ENCODE measurements at places on chromosomes 4 and X.

- DNase-seq, result no peak
These were observed 3.9 kb upstream of the CDK16 start for GRCh38 chrX:47214435-47215077.

- DNase-seq, result no peak
These were observed 111.2 kb upstream of the ZNF827 start for GRCh38 chr4:146049802-146050201.

GRCh38 chrX:148298737-148299136 is 201.7 kb upstream of the AFF2 start:
- DNase-seq, result no peak

GRCh38 chr4:136644279-136644678 is 888.0 kb downstream of the PCDH18 start:
- DNase-seq, result no peak

- DNase-seq, result no peak
These were observed 11.0 kb upstream of the USP46 start for GRCh38 chr4:52670121-52670520.

GRCh38 chr4:42816880-42817400 is 75.6 kb upstream of the GRXCR1 start:
- DNase-seq, result no peak

DNA sequence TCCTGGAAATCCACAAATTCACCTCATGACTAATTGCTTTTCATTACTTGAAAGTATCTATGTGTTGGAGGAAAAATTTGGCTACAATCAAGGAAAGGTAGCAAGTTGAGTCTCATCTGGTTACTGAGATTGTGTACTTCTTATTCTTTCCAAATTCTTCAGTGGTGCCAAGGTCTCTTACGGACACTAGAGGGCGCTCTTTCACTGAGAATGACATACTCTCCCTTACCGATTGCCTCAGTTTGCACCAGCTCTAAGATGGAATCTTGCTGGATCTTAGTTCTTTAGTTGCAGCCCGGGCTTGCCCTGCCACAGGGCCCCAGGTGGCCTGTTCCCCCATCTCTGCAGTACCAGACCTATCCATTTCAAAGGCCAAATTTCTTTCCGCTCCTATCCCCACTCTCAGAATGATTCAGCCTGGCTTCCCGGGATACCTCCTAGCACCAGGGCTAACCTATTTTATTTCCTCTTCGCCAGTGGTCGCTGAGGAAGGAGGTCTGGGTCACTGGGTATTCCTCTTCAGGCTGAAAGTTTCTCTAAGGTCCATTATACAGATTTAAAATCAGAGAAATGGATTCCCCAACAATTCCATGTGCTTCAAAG is 24.6 kb upstream of the GPR50 start:
- peak; percentile 11 for DNase-seq

- no peak for DNase-seq
These were observed 9.3 kb downstream of the PJA1 start for GRCh38 chrX:69155786-69156520.

DNA sequence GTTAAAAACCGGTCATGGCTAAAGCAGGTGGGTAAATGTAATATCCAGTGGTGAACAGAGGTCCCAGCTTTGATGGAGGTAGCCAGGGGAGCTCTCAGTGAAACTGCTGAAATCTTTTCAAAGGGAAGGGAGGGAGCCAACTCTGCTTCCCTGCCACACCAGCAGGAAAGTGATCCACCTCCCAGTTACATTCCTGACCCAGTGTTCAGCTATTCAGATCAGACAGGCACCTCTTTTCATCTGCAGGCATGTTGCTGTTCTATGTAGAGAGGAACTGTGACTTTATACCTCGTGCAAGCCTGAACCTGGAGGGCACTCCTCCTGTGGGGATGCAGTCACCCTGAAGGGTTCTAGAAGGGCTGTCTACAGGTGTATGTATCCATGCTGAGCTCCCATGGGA is 37.6 kb downstream of the DCLK2 start:
- no peak for DNase-seq

- no peak for DNase-seq
These were observed 160.3 kb downstream of the OR13H1 start for GRCh38 chrX:131704136-131704695.

DNA sequence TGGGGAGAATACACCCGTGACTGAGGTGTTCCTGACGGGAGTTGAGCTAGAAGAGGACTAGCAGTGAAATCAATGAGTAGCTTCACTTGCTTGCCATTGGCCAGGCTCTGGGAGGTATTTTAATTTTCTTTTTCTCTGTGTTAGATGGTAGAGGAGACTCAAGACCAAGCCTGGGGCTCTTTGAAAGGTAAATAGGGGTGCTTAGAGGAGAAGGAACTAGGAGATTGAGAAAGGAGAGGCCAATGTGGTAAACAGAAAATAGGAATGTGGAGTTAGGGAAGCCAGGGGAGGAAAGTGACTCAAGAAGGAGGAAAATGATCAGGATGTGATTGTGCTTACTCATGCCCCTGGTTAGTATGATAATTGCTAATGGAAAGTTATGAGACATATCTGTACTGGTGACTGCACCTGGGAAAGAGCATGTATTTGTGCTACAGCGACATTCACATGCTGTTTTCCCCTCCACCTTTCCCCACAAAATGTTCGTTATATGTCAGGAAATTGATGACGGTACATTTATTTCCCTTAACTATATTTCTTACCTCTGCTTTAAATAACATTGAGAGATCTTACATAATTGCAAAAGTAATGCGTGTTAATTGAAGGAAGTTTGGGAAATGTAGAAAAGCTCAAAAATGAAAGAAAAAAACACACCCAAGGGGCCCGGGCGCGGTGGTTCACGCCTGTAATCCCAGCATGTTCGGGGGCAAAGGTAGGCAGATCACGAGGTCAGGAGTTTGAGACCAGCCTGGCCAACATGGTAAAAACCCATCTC is 16.9 kb upstream of the LRBA start:
- no peak for DNase-seq

DNA sequence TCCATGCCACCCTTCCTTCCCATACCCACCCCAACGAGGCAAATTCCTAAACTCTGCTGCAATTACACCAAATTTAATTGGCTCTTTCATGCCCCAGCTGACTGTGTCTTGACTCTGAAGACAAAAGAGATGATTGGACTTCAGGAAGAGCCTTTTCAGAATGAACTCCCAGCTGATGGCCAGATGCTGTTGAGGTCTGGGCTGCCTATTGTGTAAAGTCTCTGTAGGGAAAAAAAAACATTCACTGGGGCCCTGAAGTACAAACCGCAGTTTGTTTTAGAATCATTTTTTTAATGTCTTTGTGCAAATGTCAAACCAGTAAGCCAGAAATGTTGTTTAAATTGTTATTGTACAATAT is 174.8 kb downstream of the HHIP start:
- no peak for DNase-seq

GRCh38 chrX:37912304-37912703 is 64.9 kb upstream of the DYNLT3 start:
- DNase-seq, result no peak

GRCh38 chr4:150280081-150280895 is 202.0 kb downstream of the DCLK2 start:
- DNase-seq, result no peak

- DNase-seq, result no peak
These were observed 112.1 kb downstream of the TTC29 start for GRCh38 chr4:146833530-146833929.

DNA sequence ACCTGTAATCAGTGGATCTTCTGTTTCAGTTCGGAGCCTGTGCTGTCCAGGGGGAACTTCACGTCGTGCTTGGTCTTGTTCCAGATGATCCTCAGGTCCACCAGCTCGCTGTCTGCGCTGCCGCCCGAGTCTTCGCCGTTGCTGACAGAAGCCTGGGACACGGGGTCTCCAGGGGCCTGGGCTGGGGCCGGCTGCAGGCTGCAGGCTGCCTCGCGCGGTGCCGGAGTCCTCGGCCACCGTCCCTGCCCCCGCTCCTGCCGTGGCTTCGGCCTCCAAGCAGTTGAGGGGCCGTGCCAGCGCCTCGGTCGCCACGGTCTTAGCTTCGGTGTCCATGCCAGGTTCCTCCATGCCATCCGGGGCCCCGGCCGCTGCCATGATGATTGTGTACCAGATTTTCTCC is 37.3 kb upstream of the CCNI start:
- no peak for DNase-seq

GRCh38 chrX:15492469-15492868 is 664 bp downstream of the PIR start:
- no peak for DNase-seq

DNA sequence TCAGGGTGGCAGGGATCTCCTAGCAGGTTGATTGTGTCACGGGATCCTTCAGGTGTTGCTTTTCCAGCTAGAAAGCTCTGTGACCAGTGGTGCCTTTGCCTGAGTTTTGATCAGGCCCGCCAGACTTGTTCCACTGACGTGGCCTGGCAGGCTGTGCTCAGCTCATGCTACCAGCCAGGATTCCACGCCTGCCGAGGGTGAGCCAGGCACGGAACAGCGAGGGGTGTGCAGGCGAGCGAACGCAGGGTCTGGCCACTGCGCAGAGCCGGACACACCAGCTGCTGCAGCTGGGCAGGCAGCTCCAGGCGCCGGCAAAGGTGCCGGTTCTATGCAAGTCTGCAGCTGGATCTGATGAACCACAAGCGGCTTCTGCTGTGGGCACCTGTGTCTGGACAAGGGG is 17.1 kb upstream of the SAT1 start:
- no peak for DNase-seq

DNA sequence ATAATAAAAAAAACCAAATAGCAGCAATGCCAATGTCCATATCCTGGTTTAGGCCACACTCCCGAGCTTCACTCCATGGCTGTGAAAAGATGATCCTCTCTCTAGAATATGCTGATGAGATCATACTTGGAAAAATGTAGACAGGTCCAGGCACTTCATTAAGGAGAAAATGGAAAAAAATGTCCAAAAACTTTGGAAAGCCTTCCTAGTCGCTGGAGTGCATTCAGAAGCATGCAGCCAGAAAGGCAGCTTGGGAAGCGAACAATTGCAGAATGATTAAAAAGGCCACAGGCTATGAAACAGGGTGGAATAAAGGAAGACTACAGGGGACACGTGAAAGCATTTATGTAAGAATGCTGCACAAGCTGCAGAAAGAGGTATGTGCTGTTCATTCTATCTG is 165.6 kb upstream of the HCCS start:
- peak; percentile 67 for DNase-seq

GRCh38 chr4:126130215-126130614 is 815.5 kb downstream of the FAT4 start:
- no peak for DNase-seq

- no peak for DNase-seq
These were observed 32.4 kb downstream of the UBE2D3 start for GRCh38 chr4:102794999-102795398.

DNA sequence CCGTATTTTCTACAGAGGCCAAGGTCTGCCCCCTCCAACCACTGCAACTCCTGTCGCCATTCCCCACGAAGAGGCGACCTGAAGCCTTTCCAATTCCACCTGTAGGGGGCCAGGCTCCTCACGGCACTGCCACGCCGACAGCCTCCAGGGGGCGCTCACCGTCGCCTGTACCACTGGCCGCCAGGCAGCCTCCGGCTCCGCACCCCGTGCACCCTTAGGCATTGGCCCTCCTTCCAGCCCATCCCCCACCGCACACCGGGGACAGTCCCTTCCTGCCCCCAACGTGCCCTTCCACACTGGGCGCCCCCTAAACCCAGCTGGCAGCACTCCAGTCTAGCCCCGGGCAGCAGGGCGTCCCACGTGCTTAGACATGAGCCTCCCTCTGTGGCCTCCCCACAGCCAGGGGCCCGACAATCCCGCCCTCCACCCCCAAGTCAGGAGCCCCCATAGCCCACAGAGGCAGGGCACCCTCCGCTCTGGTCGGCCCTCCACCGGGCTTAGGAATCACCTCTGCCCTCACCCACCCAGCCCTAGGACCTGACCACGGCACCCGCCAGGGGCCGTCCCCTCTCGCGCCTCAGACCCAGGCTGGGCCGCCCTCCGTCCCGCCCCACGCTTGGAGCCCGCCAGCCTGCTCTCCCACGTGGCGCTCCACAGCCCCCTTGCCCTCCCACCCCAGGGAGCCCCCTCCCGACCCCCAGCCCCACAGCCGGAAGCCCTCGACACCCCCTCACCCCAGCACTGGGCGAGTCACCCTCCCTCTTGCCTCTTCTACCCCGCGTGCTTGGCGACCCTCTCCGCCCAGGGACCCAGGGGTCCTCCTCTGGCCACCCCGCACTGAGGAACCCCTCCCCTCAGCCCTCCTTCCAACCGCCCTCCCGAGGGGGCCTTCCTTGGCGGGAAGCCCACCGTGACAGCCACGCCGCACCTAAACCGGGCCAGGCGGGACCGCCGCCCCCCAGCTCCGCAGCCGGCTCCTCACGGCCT is 711 bp downstream of the PNMA6E start:
- DNase-seq, result no peak

DNA sequence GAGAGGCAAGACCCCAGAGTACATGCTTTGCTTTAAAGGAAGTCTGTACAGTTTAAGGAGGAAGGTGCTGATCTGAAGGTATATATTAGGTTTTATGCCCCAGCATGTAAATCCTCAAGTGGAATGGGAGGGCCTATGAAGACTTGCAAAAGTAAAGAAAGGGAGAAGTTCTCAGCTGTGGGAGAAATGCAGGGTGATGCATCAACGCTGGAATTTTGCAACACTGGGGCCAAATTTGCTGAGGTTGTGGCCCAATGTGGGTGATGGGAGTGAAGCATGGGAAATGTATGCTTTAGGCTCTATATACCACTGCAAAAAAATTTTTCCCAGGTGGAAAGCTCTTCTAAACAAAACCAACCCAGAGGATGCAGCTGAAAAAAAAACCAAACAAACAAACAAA is 33.8 kb upstream of the GPR174 start:
- DNase-seq, result no peak

DNA sequence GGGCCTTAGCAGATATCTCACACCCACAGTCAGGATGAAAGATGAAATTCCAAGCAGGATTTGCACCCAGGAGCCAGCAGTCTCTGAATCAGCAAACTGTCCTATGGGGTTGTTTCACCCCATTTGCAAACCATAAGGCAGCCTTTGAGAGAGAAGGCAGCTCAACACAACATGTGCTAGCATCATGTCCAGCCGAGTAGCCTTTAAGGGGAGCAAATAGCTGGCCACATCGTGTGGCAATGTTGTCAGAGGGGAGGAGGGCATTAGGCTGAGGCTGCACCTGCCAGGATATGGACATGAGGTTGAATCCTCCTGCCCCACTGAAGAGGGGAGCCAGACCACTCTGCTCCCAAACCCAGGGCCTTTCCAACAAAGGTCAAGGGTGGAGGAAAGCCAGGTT is 20.6 kb upstream of the PJA1 start:
- DNase-seq, result no peak

DNA sequence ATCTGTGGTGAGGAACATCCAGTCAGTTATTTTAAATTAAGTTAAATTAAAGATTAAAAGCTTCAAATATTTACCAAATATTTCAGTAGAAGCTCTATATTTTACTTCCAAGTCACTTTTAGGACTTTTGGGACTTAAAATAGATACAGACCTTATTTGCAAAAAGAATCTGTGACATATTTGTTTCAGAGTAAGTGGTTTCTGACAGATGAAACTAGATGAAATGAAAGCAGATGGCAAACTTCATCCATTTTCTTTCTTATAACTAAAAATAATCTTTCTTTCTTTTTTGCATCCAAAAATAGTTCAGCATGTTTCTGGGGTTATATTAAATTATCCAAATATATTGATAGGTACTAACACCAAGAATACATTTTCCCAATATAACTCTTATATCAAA is 6.6 kb upstream of the UTP3 start:
- no peak for DNase-seq

- no peak for DNase-seq
These were observed 1114.9 kb downstream of the C4orf33 start for GRCh38 chr4:130210864-130211263.

GRCh38 chr4:142840516-142841123 is 5.5 kb downstream of the INPP4B start:
- peak; percentile 25 for DNase-seq
